GM03348 (cell line): ENCODE measurements at places on chromosomes 16 and 17.

- no peak for DNase-seq
Observed at GRCh38 chr17:12640364-12640763, 25.3 kb upstream of the MYOCD start.

DNA sequence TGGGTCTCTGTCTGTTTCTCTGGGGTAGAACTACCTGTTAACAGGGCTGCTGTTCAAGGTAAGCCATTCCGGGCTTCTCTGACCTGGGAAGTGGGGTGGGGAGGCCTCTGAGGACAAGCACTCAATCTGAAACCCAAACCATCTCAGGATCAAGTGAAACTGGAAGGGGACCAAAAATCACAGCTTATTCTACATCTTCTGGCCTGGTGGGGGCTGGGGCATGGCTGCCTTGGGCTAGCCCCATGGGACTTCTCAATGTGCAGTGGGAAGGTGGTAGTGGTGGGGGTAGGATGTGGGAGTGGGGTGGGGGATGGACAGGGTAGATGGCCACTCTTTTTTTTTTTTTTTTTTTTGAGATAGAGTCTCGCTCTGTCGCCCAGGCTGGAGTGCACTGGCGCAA, 5.5 kb downstream of the FLOT2 start:
- DNase-seq: no peak

- peak; percentile 72 for DNase-seq
Observed at GRCh38 chr16:78122774-78123315, 23.4 kb downstream of the WWOX start.

DNA sequence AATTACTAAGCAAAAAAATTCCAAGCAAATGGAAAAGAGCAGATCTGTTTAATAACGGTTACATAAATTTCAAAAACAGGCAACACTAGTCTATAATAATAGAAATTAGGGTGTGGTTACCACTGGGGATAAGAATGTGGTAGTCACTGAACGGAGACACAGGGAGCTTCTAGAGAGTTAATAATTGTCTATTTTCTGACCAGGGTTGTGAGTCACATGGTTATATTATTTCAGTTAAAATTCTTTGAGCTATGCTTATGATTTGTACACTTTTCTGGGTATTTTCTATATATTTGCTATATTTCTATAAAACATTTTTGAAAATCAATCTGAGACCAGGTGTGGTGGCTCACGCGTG, 433.9 kb upstream of the MAF start:
- no peak for DNase-seq

DNA sequence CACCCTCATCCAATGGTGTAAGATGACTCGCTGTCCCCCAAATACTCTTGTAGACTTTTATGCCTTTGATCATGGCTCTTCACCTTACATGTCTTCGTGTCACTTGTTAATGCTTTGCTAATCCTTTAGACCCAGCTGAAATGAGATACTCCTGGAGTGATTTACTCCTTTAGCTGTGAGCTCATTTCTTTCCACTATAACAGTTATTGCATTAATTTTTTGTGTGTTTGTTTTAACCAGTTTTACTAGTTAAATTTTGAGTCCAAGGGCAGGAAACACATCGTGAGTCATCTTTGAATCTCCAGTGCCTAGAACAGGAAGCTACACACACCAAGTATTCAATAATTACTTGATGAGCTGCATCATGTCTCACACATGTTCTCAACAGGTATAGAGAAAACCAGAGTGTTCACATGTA, 6.5 kb upstream of the CTCF start:
- no peak for DNase-seq

DNA sequence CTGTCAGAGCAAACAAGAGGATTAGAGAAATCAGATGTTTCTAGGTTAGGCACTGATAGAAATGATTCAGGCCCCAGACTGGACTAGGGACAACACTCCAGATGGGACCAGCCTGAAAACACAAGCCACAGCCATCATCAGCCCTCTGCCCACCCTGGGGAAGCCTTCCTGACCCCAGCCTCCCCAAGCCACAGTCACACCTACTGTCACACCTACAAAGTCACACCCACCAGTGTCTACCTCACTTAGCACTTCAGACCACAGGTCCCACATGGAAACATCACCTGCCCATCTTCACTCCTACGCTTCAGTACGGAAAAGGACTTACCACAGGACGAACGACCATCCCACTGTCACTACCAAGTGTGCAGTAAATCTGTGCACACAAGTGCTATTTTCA, 197.9 kb downstream of the ZFHX3 start:
- no peak for DNase-seq

- no peak for DNase-seq
Observed at GRCh38 chr17:49409066-49409465, 5.6 kb downstream of the PHB1 start.

DNA sequence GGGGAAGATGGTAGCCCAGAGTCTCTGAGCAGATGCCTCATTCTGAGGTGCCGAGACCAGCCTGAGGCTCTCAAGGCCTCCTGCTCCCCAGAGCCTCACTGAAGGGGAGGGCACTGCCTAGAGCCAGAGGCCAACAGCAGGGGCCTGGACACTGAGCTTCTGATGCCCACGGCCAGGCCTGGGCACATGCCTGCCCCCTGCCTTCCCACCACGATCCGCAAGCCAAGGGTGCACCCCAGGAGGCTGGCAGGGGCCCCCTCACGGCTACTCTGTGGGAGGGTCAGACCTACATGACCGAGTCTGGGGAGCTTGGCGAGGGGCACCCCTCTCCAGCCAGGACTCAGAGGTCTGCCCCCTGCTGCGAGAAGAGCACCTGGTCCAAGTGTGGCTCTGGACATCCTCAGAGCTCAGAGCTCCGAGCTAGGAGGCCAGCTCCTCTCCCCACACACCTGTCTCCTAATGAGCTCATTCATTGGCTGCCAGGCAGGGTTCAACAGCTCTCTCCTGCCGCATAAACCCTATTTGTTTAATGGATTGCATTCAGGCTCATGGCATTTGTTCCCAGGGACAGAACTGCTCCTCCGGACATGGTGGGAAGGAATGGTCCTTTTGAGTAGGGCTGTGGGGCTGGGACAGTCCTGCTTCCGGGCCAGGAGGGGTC, 13.9 kb downstream of the OTOP3 start:
- DNase-seq: no peak

GRCh38 chr16:89545831-89546574, 14.5 kb upstream of the RPL13 start:
- DNase-seq: no peak
